ENCODE measurements at places on chromosomes 7 and 10.

DNA sequence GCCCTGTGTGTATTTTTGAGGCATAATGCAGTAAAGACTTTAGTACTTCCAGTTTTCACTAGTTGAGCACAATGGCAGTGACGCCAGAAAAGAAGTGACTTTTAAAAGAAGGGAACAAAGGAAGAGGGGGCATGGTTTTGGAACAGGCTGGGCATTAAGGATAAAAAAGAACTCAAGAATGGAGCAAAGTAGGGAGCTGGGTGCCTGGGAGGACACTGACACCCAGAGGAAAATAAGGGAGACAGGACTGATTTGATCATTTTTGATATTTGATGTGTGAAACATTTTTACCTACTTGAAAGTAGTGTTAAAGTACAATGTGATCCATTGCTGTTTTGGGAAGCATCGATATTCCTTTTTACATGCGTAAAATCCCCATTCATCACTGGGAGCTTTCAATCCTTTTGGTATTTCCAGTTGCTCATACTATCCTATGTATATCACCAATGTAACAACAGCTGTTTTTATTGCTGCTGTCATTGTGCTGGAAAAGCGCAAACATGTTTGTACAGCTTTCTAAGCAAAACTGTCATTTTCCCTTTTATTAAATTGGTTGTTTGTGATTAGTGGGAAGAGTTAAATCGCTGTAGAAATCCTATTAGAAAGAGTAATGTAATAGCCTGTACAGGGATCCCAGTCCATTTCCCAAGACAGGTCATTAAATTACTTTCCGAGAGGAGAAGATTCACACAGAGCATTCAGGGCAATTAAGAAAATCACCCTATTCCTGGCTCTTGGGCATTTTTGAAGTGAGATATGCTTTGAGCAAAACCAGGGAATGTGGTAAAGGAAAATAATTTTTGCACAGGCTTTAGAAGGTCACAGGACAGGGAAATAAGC, 85.2 kb downstream of the ADAM12 start:
- DNase-seq = no peak

GRCh38 chr7:156818133-156818532, 74.8 kb downstream of the LMBR1 start:
- no peak for DNase-seq

- no peak for DNase-seq
These were observed 23.2 kb downstream of the DPCD start for GRCh38 chr10:101611096-101611905.

- no peak for DNase-seq
These were observed 123.6 kb downstream of the RNF216 start for GRCh38 chr7:5657901-5658300.

DNA sequence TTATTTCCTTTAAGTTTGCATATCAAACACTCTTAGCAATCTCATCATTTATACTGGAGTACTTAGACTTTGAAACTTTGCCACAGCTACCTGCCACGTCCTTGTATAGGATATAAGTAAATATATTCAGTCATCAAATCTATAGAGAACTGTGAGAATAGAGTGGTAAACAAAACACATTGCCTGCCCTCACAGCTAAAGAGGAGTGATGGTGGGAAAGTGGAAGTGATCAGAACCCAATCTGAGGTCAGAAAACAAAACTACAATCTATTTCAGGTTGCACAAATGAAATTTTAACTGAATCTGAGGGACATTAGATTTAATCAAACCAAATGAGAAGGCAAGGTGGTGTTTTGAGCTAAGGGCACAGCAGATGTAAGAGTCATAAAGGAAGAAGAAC, 74.8 kb downstream of the ZEB1 start:
- DNase-seq = no peak

- no peak for DNase-seq
These were observed 5.8 kb upstream of the ZNF736 start for GRCh38 chr7:64308016-64308270.

- DNase-seq = no peak
These were observed 19.7 kb downstream of the SKIDA1 start for GRCh38 chr10:21505711-21506278.

DNA sequence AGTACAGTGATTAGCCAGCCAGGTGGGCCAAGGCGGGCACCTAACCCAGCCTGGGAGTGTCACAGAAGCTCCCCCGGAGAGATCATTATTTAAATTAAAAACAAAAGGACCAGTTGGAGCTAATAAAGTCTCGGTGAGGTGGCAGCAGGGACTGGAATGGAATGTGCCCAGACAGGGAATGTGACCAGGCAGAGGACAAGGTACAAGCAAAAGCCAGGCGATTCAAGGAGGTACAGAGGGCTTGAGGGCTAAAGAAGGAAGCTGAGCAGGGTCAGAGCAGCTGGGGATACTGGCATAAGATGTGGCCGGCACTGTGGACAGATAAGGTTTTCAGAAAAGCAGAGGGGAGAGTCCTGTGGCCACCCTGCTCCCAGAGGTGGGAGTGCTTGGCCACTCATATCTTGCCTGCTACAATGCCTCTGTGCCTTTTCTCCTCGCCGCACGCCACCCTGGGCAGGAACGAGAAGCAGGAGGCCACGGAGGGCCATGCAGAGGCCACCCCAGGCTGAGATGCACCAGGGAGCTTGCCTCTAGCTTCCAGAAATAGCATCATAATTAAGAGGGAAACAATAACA, 13.2 kb downstream of the TMEM273 start:
- no peak for DNase-seq

- DNase-seq = no peak
These were observed 115.3 kb downstream of the PIP4K2A start for GRCh38 chr10:22599048-22599561.

GRCh38 chr7:151897161-151897731, 20.3 kb upstream of the PRKAG2 start:
- peak; percentile 13 for DNase-seq
